Choroid plexus epithelial cell (primary cell): ENCODE measurements at places on chromosomes 4 and X.

GRCh38 chr4:99945718-99946355, 581 bp downstream of the DNAJB14 start:
- peak; percentile 43 for DNase-seq

GRCh38 chr4:130233377-130234047, 1137.6 kb downstream of the C4orf33 start:
- peak; percentile 14 for DNase-seq

DNA sequence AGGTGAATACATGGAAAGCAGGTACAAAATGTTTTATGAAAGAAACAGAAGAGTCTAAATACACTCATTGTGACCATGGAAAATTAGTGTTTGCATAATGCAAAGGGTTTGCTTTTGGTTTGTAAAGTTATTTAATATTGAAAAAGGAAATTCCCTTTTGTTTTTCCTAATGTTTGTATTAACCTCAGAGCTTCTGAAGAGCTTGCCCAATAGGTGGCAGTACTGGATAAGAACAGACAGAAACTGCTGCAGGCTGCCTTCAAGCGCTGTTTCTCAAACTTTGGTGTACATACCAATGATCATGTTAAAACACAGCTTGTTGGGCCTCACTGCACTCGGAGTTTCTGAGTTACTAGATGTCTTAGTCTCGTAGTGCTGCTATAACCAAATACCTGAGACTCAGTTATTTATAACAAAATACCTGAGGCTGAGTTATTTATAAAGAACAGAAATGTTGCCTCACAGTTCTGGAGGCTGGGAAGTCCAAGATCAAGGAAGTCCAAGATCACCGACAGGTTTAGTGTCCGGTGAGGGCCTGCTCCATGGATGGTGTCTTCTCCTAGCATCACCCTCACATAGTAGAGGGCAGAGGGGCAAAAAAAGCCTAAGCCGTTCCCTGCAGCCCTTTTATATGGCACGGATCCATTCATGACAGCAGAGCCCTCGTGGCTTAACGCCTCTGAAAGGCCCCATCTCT, 54.2 kb downstream of the SUPT20HL2 start:
- DNase-seq, result peak; percentile 87

- DNase-seq, result no peak
These were observed 22.6 kb upstream of the TLR7 start for GRCh38 chrX:12844319-12844718.

- DNase-seq, result no peak
These were observed 32.9 kb downstream of the PHKA2 start for GRCh38 chrX:18951032-18951431.

- DNase-seq, result peak; percentile 69
These were observed 68.3 kb downstream of the LARP7 start for GRCh38 chr4:112704991-112705845.

DNA sequence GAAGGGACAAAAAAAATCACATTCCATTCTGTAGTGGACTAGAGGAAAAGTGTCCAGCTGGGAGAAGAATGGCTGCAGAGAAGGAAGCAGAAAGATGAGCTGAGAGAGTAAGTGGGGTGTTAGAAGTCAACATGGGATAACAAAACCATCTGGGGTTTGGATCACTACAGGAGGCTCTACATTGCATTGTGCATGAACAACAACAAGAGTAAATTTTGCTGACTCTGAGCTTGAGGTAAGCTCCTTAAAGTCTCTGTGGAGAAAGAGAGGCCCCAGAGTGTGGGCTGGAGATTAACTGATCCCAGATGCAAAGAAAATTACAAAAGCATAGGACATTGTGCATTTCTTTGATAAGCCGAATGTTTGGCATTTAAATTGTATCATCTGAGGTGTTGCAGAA, 128.9 kb downstream of the UGT8 start:
- DNase-seq, result peak; percentile 5

DNA sequence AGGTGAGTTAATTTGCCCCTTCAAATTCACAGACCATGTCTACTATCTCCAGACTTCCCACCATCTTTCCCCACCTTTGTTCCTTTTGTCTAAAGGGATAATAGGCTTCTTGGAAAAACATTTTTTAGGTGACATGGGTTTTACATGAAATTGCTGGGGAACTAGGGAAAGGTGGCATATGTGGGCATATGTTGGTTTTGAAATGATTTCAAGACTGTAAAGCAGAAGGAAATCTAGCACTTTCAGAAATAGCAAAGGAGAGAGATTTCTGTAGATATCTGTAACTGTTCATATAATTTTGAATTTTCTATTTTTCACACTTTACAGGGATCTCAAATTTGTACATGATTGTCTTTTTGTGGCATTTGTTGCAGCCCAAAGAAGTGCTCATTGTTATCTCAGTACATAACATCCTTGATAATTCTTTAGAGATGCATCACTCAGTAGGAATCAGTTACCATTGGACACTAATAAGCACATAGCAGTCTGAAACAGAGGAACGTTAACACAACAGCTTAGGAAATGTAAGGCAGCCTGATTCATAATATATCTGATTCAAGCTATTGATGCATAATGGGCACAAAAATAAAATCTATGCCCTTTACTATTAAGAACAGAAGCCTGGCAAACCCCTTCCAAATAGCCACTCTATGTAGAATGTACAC, 659.7 kb downstream of the CENPC start:
- DNase-seq, result peak; percentile 1

DNA sequence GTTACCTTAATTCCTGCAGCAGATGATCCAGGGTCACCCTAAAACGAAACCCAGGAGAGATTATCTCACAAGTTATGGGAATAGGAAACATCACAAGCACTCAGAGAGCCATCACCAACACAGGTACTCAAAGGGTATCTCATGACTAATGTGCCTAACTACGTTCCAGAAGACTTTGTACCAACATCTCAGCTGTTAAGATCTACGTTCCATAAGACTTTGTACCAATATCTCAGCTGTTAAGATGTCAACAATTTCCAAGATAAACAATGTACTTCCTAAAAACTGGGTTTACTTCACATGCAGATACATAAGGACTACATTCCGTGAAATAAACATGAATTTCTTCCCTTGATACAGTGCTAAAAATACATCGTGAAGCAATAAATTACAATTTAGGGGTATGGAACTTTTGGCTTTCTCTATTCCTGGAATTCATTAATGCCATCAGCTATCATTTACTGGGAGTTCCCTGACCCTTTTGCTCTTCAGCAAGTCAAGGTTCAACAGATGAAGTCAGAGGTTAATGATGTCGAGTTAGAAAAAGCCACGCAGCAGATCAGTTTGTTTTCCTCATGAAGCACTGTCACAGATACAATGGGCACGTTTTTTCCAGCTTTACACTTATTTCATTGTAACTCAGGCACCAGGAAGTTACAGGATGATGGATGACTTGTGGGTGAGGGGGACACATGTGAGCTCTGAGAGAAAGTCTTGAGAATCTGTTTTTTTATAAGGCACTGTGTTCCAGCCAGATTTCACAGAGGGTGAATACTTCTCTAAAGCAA, 127.0 kb upstream of the ETNPPL start:
- no peak for DNase-seq

- no peak for DNase-seq
These were observed 113.2 kb downstream of the USP9X start for GRCh38 chrX:41198410-41198809.

- no peak for DNase-seq
These were observed 41.0 kb upstream of the ZNF330 start for GRCh38 chr4:141179474-141180373.

DNA sequence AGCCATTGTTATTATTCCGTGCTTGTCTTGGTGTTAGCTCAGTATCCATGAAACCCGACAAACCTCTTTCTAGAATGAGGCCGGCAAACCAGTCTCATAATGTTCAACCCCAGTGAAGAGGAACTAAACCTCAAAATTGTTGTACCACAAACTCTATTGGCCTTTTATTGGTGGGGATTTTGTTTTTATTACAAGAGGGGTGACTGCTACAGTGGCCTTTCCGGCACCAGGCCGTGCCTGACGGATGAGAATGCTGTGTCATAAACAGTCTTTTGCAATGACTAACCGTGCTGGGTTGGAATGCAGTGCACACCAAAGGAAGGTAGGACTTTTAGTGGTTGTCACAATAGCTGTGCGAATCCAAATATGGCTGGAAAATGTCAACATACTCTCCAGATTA, 60.8 kb downstream of the SHROOM2 start:
- DNase-seq, result peak; percentile 77

GRCh38 chr4:118810991-118811764, 24.7 kb downstream of the SEC24D start:
- DNase-seq, result peak; percentile 89

- peak; percentile 80 for DNase-seq
These were observed 49.7 kb upstream of the GAB1 start for GRCh38 chr4:143286701-143287571.

DNA sequence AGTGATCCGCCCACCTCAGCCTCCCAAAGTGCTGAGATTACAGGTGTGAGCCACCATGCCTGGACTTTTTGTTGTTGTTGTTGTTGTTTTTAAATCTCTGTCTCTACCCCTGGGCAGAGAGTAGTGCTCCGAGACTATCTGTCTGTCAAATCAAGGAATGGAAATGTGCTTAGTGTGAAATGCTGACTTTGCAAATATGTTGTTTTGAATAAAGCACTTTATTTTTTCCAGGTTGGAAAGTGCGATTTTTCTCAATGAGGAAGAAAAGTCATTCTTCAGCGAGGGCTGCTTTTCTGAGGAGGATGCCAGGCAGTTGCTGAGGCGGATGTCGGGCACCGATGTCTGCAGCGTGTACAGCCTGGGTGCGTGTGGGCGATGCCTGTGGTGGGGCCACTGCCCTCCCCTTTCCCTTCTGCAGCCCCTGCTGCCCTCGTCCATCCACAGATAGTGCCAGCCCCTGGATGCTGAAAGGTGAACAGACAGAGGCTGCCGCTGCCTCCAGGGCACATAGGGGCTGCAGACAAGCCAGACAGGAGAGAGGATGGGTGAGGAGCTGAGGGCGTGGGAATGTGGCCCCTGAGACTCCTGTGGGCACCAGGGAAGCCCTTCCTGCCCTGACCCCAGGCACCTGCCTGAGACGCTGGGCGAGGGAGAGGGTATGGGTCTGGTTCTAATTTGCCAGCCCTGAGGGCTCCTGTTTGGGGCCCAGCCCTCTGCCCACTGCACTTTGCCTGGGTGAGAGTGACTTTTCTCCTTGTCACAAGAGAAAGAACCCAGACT, 23.7 kb downstream of the SH3TC1 start:
- DNase-seq, result no peak

DNA sequence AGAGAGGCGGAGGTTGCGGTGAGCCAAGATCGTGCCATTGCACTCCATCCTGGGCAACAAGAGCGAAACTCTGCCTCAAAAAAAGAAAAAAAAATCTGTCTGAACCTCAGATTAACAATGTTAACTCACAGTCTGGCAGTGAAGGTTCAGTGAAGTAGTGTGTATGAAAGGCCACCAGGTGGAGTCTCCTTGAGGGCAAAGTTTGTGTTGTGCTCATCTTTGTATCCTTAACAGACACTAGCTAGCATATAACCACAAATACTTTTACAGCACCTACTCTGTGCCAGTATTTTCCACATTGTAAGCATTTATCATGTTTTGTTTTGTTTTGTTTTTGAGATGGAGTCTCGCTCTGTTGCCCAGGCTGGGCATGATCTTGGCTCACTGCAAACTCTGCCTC, 46.0 kb upstream of the MGST2 start:
- peak; percentile 58 for DNase-seq

- DNase-seq, result no peak
These were observed 570 bp upstream of the RNF128 start for GRCh38 chrX:106725931-106726330.

DNA sequence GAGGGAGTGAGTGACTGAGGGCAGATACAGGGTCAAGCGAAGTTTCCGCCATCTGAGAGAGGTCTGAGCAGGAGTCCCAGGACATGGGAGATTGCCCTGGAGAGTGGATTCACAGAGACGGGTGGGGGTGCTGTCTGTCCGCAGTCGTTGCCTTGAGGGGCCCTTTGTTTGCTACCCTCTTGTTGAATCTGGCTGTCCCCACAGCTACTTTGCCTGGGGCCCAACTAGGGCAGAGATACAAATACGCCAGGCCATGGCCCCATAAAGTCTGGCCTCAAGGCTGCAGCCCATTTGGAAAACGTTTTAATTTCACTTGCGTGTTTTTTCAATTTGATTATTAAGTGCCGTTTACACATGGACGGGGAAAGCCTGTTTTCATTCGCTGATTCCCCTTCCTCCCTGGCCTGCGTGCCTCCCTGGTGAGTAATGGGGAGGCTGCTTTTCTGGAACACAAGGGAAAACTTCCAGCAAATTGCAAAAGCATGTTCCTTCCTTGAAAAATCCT, 134.4 kb downstream of the SMIM20 start:
- peak; percentile 92 for DNase-seq

DNA sequence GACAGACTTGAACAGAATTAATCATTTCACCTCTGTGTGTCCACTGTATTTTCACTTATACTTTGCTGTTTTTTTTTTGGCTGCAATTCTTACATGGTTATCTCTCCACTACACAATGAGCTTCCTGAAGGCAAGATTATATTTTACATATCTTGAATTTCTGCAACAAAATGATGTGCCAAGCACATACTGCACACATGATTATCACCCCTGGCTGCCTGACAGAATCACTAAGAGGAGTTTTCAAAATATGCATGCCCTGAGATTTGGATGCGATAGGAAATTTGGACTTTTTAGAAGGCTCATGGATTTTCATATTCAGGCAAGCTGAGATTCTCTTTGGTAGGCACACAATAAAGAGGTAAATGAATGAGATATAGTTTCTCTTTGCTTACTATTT, 1162.1 kb upstream of the IGFBP7 start:
- DNase-seq, result no peak

DNA sequence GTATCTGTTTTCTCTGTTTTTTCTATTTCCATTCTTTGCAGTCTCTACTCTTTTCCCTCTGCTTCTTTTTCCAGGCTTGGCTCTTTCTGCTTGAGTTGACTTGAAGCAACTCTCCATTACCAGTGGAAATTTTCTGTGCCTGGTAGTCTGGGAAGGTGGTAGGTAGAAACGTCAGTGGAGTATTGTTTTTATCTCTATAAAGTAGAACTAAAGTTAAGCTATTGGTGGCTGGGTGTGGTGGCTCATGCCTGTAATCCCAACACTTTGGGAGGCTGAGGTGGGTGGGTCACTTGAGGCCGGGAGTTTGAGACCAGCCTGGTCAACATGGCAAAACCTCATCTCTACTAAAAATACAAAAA, 438.1 kb upstream of the AR start:
- DNase-seq, result no peak

DNA sequence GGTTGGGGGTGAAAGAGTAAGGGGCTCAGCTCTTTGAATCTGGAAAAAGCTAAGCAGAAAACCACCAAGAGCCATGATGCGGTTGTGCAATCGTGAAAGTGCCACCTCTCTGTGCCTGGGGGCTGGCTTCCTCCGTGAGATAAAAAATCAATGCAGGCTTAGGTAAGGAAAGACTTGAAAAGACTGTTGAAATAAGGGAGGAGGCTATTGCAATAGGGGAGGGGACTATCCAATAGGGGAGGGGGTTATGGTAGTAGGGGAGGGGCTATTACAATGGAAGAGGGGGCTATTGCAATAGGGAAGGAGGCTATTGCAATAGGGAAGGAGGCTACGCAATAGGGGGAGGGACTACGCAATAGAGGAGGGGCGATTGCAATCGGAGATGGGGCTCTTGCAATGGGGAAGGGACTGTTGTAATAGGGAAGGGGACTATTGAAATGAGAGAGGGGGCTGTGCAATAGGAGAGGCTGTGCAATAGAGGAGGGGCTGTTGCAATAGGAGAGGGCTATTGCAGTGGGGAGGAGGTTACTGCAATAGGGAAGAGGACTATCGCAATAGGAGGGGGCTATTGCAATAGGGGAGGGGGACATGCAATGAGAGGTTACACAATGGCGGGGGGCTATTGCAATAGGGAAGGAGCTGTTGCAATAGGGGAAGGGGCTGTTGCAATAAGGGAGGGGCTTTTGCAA, 162.3 kb upstream of the PSAPL1 start:
- no peak for DNase-seq
